ENCODE measurements at places on chromosomes 7 and 10. TPM values are rescaled to one million over a fixed set of nuclear protein-coding genes. Genes with fewer than 3 reads are reported as not detected.
A peak's percentile ranks its signal among the peaks of the same experiment; 100 is the strongest.

GRCh38 chr7:1025743-1026581 lies 18.4 kb upstream of the GPR146 start:
- H3K27me3 ChIP-seq, result no peaks in the 10 kb centered on the region
- H3K4me1 ChIP-seq, result no peaks in the 10 kb centered on the region
- no peak overlapping the region for H3K27ac ChIP-seq
- H3K4me3 ChIP-seq, result no peak overlapping the region
- H3K36me3 ChIP-seq, result no peaks in the 10 kb centered on the region
- no peak for DNase-seq

DNA sequence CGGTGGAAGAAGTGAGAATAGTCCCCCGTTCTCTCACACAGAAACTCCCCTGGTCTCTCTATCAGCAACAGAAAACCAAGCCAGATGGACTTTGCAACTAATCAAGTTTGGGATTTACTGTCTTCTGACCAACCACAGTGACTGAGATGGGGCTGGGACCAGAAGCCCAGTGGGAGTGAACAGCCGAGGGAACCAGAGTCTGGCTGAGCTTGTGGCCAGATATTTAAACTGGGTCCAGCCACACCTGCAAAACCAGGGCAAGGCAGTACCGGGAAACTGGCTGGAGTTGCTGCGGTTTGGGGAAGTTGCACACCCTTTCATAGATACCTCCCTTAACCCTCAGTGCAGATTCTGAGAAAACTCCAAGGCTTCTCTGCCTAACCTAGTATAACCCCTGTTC lies 6.0 kb downstream of the GSTK1 start:
- no peak for DNase-seq
- no peaks in the 10 kb centered on the region for H3K27me3 ChIP-seq
- peaks cover 7% of the 10 kb centered on the region for H3K36me3 ChIP-seq

DNA sequence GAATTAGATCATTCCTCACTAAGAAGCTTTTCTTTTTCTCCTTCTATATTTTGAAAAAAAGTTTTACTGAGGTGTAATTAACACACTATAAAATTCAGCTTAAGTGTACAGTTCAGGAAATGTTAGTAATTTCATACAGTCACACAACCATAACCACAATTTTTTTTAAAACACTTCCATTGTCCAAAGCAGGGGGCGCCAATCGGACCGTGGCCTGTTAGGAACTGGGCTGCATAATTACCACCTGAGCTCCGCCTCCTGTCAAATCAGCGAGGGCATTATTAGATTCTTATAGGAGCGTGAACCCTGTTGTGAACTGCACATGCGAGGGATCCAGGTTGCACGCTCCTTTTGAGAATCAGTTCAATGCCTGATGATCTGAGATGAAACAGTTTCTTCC lies 427.1 kb downstream of the TFEC start:
- H3K4me3 ChIP-seq, result no peak overlapping the region
- H3K36me3 ChIP-seq, result no peaks in the 10 kb centered on the region
- H3K4me1 ChIP-seq, result no peaks in the 10 kb centered on the region
- no peak overlapping the region for H3K27ac ChIP-seq
- H3K27me3 ChIP-seq, result no peaks in the 10 kb centered on the region
- DNase-seq, result no peak

DNA sequence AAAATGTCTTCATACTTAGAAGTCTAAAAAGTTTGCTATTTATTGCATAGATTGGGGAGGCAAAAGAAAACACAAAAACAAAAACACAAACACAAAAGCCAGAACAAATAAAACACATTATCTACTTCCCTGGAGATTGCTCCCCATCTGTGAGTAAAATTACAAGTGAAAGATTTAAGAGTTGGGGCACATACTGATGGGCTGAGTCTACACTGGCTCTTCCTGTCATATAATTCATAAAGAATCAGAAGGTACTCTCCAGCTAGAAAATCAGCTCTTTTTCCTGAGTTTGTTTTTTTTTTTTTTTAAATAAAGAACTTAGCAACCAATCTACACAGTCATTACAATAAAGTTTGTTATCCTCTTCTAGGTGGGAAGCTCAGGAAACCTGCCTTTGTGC lies 192.4 kb upstream of the LRRN3 start:
- no peak overlapping the region for H3K4me3 ChIP-seq
- H3K27ac ChIP-seq, result no peak overlapping the region
- H3K4me1 ChIP-seq, result no peaks in the 10 kb centered on the region
- H3K36me3 ChIP-seq, result no peaks in the 10 kb centered on the region
- no peaks in the 10 kb centered on the region for H3K27me3 ChIP-seq

DNA sequence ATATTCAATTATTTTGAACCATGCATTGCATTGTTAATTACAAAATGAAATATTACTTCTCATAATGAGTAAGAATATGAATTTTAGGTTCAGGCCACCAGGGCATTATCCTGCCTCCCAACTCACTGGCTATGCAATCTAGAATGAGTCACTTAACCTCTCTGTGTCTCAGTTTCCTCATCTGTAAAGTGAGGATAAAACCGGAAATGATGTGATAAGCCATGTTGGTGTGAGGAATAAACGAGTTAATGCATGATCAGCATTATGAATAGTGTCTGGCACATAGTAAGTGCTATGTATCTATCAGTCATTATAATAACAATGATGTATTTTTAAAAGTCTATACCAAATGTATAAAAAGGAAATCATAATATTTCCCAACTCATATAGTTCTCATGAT lies 85.5 kb downstream of the SEMA3D start:
- H3K4me3 ChIP-seq, result no peak overlapping the region
- H3K27ac ChIP-seq, result no peak overlapping the region
- H3K27me3 ChIP-seq, result no peaks in the 10 kb centered on the region
- H3K4me1 ChIP-seq, result no peaks in the 10 kb centered on the region
- DNase-seq, result no peak

DNA sequence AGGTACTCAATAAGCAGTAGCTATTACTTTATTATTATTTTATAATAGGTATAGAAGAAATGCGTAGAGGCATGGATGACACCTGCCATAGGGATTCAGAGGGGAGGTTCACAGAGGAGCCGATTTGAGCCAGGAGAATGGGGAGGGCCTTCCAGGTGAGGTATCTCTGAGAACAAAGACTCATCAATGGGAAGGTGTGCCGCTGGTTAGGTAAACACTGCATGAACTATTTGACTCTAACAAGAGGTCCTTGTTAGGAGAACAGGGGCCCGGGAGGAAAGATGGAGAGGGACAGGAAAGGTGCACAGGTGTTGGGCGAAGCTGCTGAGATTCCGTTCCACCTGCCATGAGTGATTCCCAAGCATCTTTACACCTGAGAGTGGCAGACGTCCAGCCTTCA lies 41.8 kb upstream of the TMEM273 start:
- no peak overlapping the region for H3K4me3 ChIP-seq
- DNase-seq, result peak; percentile 28
- H3K27me3 ChIP-seq, result no peaks in the 10 kb centered on the region
- no peaks in the 10 kb centered on the region for H3K4me1 ChIP-seq
- no peaks in the 10 kb centered on the region for H3K36me3 ChIP-seq

GRCh38 chr7:138434597-138435019 lies 25.5 kb upstream of the TRIM24 start:
- no peak overlapping the region for H3K27ac ChIP-seq
- no peak for DNase-seq
- H3K4me3 ChIP-seq, result no peak overlapping the region
- H3K4me1 ChIP-seq, result no peaks in the 10 kb centered on the region

DNA sequence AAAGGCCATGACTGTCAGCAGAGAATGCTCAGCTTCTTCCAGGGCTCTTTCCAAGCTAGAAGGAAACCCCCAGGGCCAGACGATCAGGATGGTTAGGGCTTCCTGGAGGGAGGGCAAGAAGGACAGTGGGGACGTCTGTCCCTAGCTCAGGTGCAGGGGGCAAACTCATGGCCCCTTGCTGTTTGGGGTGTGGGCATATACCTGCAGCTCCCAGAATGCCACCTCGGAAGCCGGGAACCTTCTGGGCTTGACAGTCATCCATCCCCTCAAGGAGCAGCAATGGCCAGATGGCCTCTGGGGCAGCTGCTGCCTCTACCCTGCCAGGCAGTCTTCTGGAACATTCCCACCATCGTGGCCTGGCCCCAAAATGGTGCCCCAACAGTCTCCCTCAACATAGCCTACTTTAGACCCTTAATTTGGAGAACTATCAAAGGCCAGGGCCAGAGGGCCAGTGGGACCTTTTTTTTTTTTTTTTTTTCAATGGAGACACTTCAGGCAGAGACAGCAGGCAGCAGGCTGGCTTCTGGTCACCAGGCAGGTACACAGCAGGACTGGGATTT lies 40.2 kb upstream of the ZMIZ1 start:
- H3K27ac ChIP-seq, result no peak overlapping the region
- H3K4me3 ChIP-seq, result no peak overlapping the region
- H3K4me1 ChIP-seq, result peaks cover 14% of the 10 kb centered on the region
- H3K36me3 ChIP-seq, result no peaks in the 10 kb centered on the region
- no peaks in the 10 kb centered on the region for H3K27me3 ChIP-seq
- DNase-seq, result no peak

DNA sequence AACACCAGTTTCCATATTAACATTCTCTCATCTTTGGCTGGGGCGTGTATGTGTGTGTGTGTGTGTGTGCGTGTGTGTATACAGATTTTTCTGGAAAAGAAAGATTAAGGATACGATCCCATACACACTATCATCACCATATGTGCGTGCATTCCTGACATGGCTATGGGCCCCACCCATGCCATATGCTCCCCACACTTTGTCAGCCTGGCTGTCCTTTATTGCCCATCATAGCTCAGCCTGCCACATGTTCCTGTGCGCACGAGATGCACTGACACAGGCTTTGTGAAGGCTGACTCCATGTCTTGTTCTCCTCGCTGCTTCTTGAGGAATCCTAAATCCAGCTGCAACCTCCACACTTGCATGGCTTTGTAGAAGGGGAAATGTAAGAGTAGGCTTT lies 984.1 kb downstream of the LRMDA start:
- no peaks in the 10 kb centered on the region for H3K4me1 ChIP-seq
- DNase-seq, result no peak
- H3K4me3 ChIP-seq, result no peak overlapping the region

DNA sequence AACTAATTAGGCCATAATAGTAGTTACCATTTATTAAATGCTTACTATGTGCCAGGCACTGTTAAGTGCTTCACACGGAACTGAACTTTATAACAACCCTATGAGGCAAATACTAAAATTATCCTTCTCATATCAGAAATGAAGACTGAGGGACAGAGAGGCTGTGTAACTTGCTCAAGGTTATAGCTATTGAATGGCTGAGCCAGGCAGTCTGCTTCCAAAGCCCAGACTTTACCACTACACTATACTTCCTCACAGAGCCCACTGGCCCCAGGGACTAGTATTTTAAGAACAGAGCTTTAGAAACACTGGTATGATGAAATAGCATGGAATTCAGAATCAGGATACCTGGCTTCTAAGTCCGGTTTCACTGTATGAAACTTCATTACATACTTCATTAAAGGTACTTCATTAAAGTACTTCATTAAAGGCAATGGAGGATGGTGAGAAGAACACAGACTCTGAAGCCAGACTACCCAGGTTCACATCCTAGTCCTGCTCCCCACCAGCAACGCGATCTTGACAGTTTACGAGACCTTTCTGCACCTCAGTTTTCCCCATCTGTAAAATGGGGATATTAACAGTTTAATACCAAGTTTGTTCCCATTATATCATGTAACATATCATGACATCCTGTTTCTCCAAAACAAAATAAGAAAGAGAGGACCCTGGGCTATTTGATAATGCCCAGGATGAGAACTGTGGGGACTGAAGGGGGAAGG lies 19.6 kb downstream of the ANXA11 start:
- peaks cover 7% of the 10 kb centered on the region for H3K4me1 ChIP-seq
- no peaks in the 10 kb centered on the region for H3K27me3 ChIP-seq
- H3K27ac ChIP-seq, result no peak overlapping the region
- H3K4me3 ChIP-seq, result no peak overlapping the region
- no peak for DNase-seq
- no peaks in the 10 kb centered on the region for H3K36me3 ChIP-seq

DNA sequence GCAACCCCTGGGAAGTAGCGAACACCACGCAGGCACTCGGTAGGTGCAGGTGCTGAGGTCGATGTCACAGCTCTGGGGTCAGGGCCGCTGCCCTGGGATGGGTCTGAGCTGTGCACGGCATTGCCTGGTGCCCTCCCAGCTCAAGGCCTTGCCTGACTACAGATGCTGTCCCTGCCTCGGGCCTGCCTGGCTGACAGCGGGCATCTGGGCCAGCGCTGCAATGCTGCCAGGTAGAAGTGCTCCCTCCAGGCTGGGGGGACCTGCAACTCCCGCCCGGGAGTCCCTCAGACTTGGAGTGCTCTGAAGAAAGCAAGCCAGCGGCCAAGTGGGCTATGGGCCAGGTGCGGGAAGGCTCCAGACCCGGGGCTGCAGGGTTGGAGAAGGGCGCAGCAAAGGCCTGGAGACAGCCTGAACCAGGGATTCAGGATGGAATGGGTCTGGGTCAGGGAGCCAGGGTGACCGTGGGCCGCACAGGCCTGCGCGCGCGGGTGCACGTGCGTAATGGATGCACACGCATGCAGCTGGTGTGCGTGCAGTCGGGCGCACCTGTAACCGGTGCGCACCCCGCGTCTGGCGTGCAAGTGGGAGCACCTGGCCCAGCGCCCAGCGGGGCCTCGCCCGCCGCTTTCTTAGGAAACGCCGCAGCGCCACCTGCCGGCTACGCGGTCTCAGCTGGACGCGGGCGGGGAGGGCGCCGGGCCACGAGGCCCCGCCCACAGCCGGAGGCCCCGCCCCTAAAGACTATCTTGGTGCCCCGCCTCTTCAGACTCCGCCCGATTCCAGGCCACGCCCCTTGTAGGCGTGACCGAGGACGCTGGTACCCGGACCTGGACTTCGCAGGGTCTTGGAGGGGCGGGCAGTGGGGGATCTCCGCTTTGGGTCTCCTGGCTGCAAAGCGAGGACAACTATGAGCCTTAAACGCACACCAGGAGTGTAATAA lies 46.7 kb downstream of the MICALL2 start:
- H3K27ac ChIP-seq, result no peak overlapping the region
- peaks cover 6% of the 10 kb centered on the region for H3K4me1 ChIP-seq
- no peaks in the 10 kb centered on the region for H3K36me3 ChIP-seq
- no peak overlapping the region for H3K4me3 ChIP-seq
- H3K27me3 ChIP-seq, result peaks cover 6% of the 10 kb centered on the region
- peak; percentile 92 for DNase-seq

DNA sequence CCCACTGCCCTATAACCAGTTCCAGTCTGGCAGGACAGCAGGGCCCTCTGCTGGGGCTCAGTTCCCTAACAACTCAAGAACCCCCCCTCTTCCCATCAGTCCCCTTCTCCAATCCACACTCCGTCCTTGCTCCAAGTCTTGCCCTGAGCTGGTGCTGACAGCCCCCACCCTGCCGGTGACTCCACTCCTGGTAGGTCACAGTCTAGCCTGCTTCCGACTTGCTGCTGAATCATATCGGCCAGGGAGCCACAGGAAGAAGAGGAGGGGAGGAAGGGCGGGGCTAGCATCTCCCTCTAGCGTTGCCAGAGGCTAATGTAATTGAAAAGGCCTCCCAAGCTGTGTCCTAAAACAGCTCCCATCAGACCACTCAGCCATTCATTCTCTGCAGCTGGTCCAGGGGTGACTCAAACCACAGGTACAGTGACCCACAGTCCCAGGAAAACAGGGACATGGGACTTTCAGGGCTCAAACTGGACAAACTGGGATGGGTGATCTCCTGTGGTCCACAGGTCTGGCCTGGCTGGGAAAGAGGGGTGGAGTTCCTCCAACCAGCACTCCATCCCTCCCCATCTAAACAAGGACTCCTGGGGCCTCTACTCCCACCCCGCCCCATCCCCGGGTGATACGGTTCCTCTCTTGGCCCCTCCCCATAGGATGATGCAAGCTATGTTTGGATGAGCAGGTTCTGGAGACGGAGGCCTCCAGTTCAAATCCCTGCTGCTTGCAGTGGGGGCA lies 158.8 kb downstream of the SH3PXD2A start:
- no peak overlapping the region for H3K27ac ChIP-seq
- no peaks in the 10 kb centered on the region for H3K4me1 ChIP-seq
- H3K4me3 ChIP-seq, result no peak overlapping the region
- no peaks in the 10 kb centered on the region for H3K36me3 ChIP-seq

IL2RA gene
- total RNA-seq, result 1.6 TPM

TLX1 gene
- total RNA-seq, result 0.79 TPM

AQP1 gene
- total RNA-seq, result 27.9 TPM

CHCHD3 gene
- total RNA-seq, result 37.6 TPM

MYO1G gene
- total RNA-seq, result 3.9 TPM

STEAP1 gene
- 37.1 TPM for total RNA-seq

HMX2 gene
- not detected for total RNA-seq

Measured in liver (tissue), 10 donors.